ENCODE measurements at places on chromosomes 1 and 21.

DNA sequence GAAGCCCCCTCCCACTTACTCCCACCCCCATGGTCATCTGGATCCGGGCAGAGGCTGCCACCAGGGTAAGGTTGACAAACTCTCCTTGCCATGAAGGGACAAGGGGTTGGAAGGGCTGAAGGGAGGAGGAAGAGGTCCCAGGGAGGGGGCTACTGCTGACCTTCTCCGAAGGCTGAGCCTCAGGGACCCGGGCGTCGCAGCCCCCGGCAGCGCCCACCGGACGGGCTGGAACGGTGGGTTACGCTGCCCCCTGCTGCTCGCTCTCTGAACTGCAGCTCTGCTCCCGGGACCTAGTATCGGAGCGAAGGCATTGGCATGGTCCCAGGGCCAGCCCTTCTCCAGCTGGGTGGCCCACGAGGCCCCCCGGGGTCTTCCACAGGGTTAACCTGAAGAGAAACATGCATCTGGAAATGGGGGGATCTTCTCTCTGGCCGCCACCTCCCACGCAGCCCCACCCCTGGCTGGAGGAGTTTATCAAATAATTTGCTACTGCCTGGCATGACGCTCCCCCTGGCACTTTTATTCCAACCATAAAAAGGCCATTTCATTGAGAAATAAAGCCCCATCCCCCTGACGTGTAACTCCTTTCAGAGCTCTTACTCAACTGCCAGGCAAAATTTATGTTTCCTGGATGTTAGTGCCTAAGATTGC, 70.4 kb upstream of the TARDBP start:
- peak; percentile 84 for DNase-seq

DNA sequence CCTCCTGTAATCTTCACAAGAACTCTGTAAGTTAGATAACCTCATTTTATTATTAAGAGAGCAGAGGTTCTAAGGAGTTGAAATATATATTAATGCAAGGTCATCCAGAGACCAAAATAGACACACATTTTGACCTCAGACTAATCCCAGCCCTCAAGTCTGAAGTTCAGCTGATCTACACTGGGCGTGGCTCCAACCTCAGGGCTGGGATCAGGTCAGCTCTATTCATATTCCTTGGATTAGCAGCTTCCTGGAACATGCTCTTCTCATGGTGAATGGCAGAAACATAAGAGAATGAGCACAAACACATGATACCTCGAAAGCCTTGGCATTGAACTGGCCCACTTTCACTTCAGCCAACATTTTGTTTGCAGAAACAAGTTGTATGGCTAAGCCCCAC, 200.8 kb upstream of the ST6GALNAC5 start:
- no peak for DNase-seq

DNA sequence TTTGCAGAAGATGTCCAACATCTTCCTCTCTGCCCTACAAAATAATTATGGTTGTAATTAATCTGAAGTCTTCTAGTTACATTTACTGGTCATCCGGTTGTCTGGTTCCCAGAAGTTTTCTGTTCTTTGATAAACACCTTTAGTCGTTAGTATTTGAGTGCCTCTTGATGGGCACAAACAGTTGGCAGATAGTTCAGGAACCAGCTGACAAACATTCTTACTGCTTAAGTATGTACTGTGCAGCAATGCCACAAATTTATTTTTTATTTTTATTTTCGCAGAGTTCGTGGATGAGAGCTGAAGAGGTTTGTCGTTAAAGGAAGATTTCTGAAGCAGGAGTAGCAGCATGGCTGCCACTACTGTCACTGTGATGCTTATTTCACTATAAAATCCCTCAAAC, 84.7 kb downstream of the RABGAP1L start:
- DNase-seq: no peak

DNA sequence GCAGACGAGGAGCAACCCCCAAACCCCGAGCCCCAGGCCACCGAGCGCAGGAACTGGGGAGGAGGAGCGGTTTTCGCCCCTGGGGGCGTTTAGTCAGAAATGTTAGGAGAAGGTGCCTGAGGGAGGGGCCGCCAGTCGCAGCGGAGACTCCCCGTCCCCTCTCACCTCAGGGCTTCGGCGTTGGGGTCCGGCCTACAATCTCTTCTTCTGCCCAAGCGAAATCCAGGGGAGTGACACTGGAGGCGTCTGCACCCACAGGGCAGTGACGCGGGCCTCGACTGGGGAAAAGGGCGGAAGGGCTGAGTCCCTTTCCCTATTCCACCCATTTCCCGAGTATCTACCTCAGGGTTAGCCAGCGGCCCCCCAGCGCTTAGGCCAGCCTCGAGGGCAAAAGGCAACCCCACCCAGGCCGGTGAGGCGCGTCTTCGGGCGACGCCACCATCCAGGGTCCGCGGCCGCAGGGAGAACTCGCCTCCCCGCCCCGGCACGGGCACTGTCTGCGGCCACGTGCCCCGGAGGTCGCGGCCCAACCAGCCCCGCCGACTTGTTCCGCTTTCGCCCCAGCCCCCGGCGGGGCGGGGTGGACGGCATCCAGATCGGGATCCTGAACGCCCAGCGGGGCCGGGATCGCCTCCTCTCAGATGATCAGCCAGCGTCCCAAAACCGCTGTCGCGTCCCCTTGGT, 118.7 kb upstream of the BARHL2 start:
- no peak for DNase-seq

GRCh38 chr1:198543670-198544260, 3.3 kb upstream of the ATP6V1G3 start:
- peak; percentile 23 for DNase-seq

DNA sequence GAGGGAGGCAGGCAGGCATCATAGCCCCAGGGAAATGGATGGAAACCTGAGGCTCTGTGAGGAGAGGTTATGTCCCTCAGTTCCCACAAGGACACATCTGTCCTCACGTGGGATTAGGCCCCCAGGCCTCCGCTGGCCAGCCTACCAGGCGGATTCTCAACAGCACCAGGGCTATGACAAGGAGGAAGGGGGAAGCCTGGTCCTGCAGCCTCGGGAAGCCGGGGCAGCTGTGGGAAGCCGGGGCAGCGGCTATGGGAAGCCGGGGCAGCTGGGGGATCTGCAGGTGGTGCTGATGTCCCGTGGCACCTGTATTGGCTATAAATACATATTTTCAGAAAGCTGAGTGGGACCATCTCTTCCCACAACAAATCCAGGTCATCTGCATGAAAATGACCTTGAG, 19.7 kb downstream of the BSND start:
- DNase-seq: no peak

GRCh38 chr1:152164517-152165136, 5.6 kb upstream of the RPTN start:
- no peak for DNase-seq

Data from GM10248 (cell line).